ENCODE measurements at places on chromosomes 7 and 10. TPM values are rescaled to one million over a fixed set of nuclear protein-coding genes. Genes with fewer than 3 reads are reported as not detected.

MACC1 gene
- 38.3 TPM for total RNA-seq

SFRP5 gene
- not detected for total RNA-seq

CALHM3 gene
- total RNA-seq: not detected

ST7 gene
- 20.5 TPM for total RNA-seq

CACNB2 gene
- not detected for total RNA-seq

PPP1R9A gene
- 0.34 TPM for total RNA-seq

AGR3 gene
- not detected for total RNA-seq

PRSS2 gene
- not detected for total RNA-seq

SLC13A4 gene
- total RNA-seq: not detected

ADAP1 gene
- total RNA-seq: 9.9 TPM

ASIC3 gene
- total RNA-seq: 0.34 TPM

RBP3 gene
- not detected for total RNA-seq

MGAM2 gene
- not detected for total RNA-seq

IFIT1B gene
- total RNA-seq: not detected

CDNF gene
- total RNA-seq: 1.2 TPM

CLEC2L gene
- not detected for total RNA-seq

VWC2 gene
- not detected for total RNA-seq

CALML5 gene
- total RNA-seq: 2.3 TPM

VSTM4 gene
- total RNA-seq: not detected

NOD1 gene
- 7.8 TPM for total RNA-seq

ARHGEF35 gene
- 27.1 TPM for total RNA-seq

AKR1C8 gene
- not detected for total RNA-seq

EIF5AL1 gene
- total RNA-seq: 0.34 TPM

ACSM6 gene
- not detected for total RNA-seq

GTPBP4 gene
- 77.7 TPM for total RNA-seq

HKDC1 gene
- total RNA-seq: 2.4 TPM

MBL2 gene
- not detected for total RNA-seq

SSC4D gene
- total RNA-seq: 1.0 TPM

HECW1 gene
- not detected for total RNA-seq

TMEM140 gene
- total RNA-seq: 1.8 TPM

ICA1 gene
- total RNA-seq: 10.6 TPM

HOXA3 gene
- not detected for total RNA-seq

AKR1C2 gene
- 256 TPM for total RNA-seq

GRID1 gene
- not detected for total RNA-seq

OGDHL gene
- under 0.01 TPM for total RNA-seq

HTRA1 gene
- total RNA-seq: 120 TPM

PTTG1IP2 gene
- total RNA-seq: not detected

ADAM12 gene
- 0.28 TPM for total RNA-seq

GTPBP10 gene
- 30.8 TPM for total RNA-seq

LRRC4 gene
- total RNA-seq: 1.4 TPM

STK32C gene
- total RNA-seq: 7.2 TPM
